ENCODE measurements at places on chromosomes 6 and 20.

- DNase-seq: no peak
These were observed 46.7 kb downstream of the TBC1D7 start for GRCh38 chr6:13281686-13282085.

- no peak for DNase-seq
These were observed 44.7 kb downstream of the EYA2 start for GRCh38 chr20:46939031-46939965.

DNA sequence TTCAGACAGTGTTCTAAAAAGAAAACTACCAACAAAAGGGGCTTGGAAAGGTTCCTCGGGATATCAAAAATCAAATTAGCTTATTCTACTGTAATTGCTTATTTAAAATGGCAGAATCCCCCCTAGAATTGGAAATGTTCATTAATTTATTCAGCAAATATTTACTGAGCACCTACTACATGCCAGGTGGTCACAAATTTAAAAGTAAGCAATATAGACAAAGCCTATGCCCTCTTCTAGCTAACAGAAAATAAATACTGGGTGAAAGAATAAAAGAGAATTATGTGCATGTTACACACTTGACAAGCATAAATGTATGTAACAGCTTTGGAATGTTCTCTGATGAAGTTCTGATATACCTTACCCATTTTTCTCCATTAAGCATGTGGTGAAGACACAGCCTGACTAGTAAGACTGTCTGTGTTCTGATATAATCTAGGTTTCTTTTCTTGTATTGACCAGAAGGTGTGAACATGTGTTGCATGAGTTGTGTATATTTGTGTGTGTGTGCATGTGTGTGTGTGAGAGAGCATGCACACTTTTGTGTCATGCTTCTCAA, 606.7 kb upstream of the CITED2 start:
- no peak for DNase-seq

- DNase-seq: no peak
These were observed 115.9 kb downstream of the CD24 start for GRCh38 chr6:106858653-106859092.

DNA sequence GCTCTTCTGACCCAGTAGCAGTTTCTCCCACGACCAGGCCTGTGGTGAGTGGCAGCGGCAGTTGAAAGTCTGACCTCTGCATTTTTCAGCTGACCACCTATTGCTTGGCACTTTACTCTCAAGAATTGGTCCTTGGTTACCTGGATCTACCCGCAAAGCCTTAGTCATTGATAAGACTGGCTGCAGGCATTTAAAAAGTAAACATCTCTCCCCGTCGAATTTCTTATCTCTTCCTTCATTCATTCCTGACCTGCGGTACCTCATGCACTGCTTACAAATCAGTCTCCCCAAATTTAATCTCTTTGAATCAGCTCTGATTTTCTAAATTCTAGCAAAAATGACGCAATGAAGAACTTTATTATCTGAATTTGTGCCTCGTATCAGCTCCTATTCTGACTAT, 26.1 kb upstream of the IPCEF1 start:
- DNase-seq: no peak

DNA sequence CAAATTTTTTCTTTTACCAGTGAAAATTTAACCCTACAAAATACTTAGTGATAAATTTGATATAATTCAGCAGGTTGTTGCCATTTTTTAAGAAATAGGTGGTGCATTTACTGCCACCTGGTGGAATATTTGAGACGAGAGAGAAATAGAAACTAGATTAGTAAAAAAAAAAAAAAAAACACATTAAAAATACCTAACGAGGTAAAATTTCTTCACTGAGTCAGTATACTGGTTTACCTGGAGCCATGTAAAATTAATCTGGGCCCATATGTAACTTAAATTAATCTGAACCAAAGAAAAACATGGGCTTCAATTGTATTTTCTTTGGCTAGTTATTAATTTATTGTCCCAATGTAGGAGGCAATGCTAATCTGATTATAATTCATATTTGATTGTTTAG, 520.8 kb downstream of the EPM2A start:
- DNase-seq: no peak

DNA sequence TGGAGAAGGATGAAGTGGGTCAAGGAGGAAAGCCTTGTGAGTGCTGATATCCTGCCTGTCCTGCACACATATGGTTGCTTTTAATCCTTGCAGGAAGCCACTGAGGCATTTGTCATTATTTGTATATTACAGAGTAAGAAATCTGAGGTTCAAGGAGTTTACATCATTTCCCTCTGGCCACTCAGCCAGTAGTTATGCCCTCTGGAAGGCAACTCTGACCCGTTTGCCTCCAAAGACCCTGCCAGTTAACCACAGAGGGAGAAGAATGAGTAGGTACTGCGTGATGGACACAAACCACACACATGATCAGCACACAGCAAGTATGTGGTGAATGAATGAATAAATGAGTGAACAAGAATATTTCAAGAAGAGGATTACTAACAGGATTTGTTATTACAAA, 7.9 kb upstream of the FAM210B start:
- DNase-seq: no peak

GRCh38 chr20:4112481-4113421, 97.4 kb upstream of the RNF24 start:
- DNase-seq: no peak

GRCh38 chr6:125534430-125535263, 214.8 kb upstream of the HEY2 start:
- DNase-seq: no peak

DNA sequence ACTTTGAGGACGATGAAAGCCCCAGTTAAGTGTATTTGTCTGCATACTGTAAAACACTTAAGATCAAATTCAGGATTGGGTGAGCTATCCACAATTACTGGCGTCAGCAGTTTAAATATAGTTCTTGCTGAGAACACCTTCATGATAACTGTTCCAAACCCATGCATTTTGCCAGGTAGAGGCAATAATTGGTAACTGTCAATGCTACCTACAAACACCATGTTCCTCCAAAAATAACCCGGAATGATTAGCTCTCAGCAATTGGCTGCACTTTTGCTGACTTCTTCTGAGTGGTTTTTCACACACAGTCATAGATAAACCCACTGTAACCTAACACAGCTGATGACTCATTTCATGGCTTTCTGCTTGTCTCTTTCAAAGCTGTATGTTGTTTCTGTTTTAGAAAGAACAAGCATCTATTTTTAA, 1358.6 kb upstream of the GJE1 start:
- no peak for DNase-seq

GRCh38 chr6:33952016-33952415, 148.2 kb upstream of the MLN start:
- DNase-seq: no peak

DNA sequence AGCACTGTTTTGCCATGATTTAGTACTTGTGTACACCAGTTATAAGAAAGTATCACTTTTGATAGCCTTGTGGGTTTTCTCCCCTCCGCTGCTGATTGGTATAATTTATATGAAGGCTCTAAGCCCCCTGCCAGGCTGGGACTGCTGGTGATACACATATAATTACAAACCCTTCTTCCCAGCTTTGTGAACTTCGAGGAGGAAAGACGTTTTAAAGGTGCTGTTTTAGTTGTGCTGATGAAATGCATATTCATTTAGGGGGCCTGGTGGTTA, 246.2 kb downstream of the TAF4 start:
- no peak for DNase-seq

- no peak for DNase-seq
These were observed 67.0 kb downstream of the SLX4IP start for GRCh38 chr20:10502098-10502526.

- DNase-seq: no peak
These were observed 17.3 kb downstream of the NAA20 start for GRCh38 chr20:20034486-20034885.

DNA sequence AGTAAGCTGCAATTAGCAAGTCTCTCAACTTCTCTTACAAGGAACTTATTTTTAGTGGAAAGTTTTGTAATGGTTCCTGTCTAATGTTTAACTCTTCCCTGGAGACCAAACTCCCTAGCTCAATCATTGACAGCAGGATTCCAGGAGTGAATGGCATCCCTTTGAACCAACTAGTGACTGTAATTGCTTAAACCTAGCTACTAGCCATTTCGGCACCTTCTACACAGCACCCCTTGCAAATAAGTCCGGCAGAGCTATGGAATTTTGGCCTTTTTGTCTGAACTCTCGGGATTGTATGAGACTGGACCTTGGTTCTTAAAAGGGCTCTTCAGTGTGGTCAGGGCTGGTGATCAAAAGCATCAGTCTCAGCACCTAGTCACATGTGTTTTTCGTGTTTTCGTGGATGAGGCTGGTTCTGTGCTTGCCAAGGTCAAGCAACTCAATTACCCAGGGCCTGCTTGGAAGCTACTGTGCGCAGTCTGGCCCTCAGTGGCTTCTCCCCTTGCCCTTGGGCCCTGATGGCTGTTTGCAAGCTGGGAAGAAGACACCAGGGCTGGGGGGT, 135.3 kb upstream of the NEDD9 start:
- DNase-seq: no peak

DNA sequence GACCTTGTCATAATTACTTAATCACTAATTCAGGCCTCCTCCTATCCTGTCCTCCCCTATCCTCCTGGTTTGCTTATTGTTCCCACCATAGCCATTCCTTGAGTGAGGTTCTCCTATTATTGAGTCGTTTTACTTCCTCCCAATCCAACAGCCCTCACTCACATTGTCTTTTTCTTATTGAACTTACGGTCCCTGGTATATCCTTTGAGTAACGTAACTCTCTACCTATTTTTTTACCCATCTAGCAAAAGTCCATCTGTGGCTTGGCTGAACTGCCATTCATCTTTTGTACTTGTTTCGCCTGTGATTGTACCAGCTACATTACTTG, 43.1 kb downstream of the DEK start:
- DNase-seq: no peak
